Smooth muscle cell of trachea (primary cell): ENCODE measurements at places on chromosomes 12 and 14. TPM values are rescaled to one million over a fixed set of nuclear protein-coding genes. Genes with fewer than 3 reads are reported as not detected.

COCH gene
- 0.33 and 0.58 TPM in 2 replicates for total RNA-seq

AQP5 gene
- total RNA-seq: not detected in 2 replicates

NTF3 gene
- total RNA-seq: 0.50 TPM in 1 of 2 replicates, not detected in the other

OLR1 gene
- total RNA-seq: under 0.01 TPM in 1 of 2 replicates, not detected in the other

ZFYVE26 gene
- total RNA-seq: 23.3 and 26.0 TPM in 2 replicates

IRAK4 gene
- total RNA-seq: 21.5 and 37.5 TPM in 2 replicates
